NT2/D1 (cell line): ENCODE measurements at places on chromosomes 6 and 20.

DNA sequence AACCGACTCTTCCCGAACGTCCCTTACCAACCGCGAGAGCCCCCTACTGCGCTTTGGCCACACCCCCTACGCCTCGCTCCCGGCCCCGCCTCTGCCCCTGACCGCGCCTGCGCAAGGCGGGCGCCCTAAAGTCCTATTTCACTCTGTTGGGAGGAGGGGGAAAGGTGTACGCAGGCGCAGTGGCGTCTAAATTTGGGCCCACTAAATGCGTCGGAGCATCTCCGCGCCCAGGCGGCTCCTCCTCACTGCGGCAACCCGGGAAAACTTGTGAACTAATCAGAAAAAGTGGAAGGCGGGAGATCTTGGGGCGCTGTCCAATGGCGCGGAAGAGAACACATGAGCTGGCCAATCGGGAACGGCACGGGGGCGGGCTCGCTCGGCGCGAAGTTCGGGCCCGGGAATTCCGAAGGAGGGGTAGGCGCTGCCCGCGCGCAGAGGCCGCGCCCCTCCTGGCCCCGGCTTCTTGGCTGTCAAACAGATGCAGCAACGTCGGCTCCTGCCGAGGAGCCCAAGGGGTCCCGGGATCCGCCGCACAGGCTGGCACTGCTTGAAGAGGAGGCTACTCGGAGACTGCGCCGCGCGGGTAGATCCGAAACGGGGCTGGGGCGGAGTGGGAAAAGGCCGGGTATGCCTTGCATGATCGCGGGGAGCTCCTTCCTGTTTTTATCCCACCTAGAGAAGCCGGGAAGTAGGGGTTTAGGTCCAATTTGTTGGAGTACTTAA, at the start of gene TCF19:
Gene TCF19 (plus strand): TSS at position 450 of the 723 bp plus-strand sequence. CDS start 881 bp downstream, outside the sequence.
- DNase-seq = peak; percentile 95

DNA sequence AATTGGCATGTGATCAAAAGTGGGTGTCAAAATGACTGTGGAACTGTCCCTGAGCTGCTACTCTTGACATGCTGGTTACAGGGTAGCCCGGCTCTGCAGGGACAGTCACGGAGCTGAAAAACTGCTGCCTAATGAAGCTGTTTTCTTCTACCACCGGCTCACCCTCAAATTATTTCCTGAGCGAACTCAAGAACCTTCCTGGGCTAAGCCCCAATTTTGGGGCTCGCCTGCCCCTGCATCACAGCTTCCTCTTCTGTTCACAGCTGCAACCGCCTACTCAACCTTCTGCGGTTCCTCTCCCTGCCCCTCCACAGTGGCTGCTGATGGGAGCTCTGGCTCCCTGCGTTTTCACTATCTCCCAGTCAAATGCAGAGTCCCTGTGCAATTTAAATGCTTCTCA, 110.8 kb upstream of the MLN start:
- no peak for DNase-seq

- no peak for DNase-seq
Measured at GRCh38 chr20:37053230-37053950, 42.4 kb downstream of the RBL1 start.

DNA sequence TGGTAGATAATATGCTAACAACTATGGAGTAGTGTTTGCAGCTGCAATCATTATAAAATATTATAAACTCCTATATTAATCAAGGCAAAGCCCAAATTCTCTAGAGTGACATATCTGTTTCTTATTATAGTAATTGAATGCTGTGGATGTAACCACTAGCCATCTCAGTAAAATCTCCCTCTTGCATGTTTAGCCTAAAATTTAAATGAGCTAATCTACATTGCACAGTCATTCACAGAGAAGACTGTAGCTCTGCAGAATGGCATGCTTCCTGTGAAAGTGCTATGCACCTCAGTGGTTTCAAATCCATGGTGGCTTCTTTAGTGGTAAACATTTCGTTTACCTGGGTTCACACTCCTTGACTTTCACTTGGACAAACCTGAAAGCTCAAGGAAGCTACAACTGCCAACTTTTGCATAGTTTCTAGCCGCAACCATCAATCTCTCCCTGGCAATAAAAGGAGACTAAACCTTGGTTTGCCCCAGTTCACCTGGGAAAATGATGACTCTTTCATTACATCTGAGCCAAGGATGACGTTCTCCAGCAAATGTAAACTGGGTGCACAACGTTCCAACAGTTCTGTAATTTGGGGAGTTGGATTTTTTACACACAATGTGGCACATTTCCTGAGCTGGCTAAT, 47.2 kb downstream of the FILIP1 start:
- DNase-seq = no peak

- peak; percentile 2 for DNase-seq
Measured at GRCh38 chr6:107560657-107561056, 70.7 kb downstream of the SOBP start.

- DNase-seq = no peak
Measured at GRCh38 chr6:148530976-148531375, 188.3 kb downstream of the SASH1 start.

GRCh38 chr20:16459019-16459700, 114.1 kb downstream of the KIF16B start:
- DNase-seq = no peak

GRCh38 chr6:110034667-110035036, 56.5 kb downstream of the GPR6 start:
- DNase-seq = no peak

- no peak for DNase-seq
Measured at GRCh38 chr6:68559070-68559469, 76.0 kb upstream of the ADGRB3 start.

GRCh38 chr6:14035071-14035847, 82.3 kb upstream of the CD83 start:
- DNase-seq = peak; percentile 51
